ENCODE measurements at places on chromosomes 16 and 17.

DNA sequence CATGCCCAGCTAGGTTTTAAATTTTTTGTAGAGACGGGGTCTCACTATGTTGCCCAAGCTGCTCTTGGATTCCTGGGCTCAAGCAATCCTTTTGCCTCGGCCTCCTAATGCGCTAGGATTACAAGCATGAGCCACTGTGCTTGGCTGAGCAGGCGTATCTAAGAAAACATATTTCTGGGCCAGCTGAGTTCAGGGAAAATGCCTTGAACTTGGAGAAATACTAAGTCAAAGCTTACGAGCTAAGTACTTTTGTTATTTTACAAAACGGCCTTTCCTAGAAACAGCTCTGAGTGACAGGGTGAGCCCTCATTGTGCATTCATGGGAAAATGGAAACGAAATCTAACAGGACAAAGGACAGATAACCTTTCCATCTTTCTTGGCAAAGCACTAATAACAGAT lies 24.7 kb downstream of the DNAI2 start:
- no peak for DNase-seq

GRCh38 chr17:39666601-39667261 lies 1.5 kb upstream of the PNMT start:
- no peak for DNase-seq

- no peak for DNase-seq
Measured at GRCh38 chr17:33651686-33652085, 358.6 kb upstream of the ASIC2 start.

GRCh38 chr17:159609-160008 lies 21.8 kb downstream of the DOC2B start:
- no peak for DNase-seq

- no peak for DNase-seq
Measured at GRCh38 chr16:57178793-57179212, 7.0 kb downstream of the PSME3IP1 start.

GRCh38 chr16:10625595-10626357 lies 45.4 kb upstream of the EMP2 start:
- DNase-seq = no peak

GRCh38 chr16:12573730-12574383 lies 229.8 kb downstream of the CPPED1 start:
- peak; percentile 72 for DNase-seq

- no peak for DNase-seq
Measured at GRCh38 chr16:57401943-57402640, 2.5 kb upstream of the CCL17 start.

GRCh38 chr17:69466905-69467667 lies 52.6 kb downstream of the MAP2K6 start:
- DNase-seq = no peak

- DNase-seq = no peak
Measured at GRCh38 chr17:65246252-65246651, 109.1 kb downstream of the RGS9 start.

DNA sequence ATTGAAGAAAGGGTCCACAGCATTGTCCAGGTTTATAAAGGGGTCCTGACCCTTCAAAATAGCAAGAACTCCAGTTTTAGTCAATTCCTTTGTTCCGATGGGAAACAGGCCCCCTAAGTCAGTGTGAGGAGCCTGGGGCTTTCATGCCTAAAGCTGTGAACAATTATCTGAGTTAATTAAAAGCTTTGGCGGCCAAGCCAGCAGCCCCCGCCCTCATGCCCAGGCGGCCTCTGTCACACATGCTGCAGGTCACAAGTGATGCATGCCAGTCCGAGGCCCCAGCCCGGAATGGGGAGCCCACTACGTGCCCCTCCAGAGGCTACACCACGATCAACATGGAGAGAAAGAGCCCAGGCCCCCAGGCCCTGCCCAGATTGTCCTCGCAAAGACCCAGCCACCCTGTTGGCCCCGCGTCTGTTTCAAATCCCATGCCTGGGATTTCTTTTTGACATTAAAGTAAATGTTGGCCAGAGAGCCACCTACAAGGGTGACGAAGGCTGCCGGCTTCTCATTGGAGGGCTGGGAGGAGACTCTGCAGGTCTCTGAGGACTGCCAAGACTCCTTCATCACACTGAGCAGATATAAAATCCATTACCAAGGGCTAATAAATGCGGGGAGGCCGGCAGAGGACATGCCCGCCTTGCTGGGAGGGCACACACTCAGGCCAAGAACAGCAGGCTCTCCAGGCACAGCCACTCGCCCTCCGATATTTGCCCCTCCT lies 14.5 kb upstream of the PITPNM3 start:
- no peak for DNase-seq

DNA sequence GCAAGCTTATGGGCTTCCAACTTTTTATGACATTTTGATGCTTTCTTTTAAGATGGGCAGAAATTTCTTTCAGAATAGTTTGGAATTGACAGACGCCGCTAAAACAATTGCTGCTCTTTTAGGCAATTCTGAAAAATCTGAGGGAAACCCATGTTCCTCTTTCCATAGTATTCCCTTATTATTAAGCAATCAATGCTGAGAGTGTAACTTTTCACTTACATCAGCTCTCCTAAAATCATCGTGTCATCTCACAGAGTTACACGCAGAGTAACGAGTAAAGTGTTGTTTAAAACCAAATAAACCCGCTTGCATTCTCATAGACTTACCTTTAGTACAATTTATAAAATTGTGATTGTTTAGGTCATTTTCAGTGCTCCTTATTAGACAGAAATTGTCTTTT lies 150.6 kb downstream of the MAF start:
- DNase-seq = no peak

- DNase-seq = no peak
Measured at GRCh38 chr16:84419730-84420129, 51.4 kb downstream of the ATP2C2 start.

GRCh38 chr17:30556374-30557332 lies 79.4 kb downstream of the GOSR1 start:
- no peak for DNase-seq

DNA sequence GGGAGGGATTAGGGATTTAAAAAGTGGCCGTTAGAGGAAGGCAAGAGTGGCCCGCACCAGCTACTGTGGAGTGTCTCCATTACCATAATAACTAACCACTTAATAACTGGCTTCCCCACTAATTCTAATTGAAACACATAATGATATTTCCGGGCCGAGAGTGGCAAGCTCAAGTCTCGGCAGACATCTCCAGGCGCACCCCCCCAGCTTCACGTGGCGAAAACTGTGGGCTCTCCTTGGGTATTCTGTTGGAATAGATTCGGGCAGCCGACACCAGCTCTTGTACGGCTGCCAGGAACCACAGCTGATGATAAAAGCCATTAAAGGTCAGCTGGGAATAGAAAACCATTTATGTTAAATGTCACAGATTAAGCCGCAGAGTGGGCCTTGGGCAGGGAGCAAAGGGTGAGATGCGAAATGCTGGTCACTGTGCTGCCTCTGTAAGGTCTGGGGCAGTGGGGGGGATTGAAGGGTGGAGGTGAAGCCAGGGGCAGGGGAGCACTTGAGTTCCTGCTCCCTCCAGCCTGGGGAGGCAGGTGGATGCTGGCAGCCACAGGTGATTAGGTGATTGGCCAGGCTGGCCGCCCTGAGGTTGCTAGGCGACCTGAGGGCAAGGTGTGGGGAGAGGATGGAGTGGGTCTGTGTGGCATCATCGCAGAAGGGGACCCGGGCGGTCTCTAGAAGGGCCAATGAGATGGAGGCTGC lies 115.6 kb upstream of the SDK2 start:
- DNase-seq = no peak

- no peak for DNase-seq
Measured at GRCh38 chr17:51005768-51006167, 114.9 kb downstream of the SPAG9 start.

DNA sequence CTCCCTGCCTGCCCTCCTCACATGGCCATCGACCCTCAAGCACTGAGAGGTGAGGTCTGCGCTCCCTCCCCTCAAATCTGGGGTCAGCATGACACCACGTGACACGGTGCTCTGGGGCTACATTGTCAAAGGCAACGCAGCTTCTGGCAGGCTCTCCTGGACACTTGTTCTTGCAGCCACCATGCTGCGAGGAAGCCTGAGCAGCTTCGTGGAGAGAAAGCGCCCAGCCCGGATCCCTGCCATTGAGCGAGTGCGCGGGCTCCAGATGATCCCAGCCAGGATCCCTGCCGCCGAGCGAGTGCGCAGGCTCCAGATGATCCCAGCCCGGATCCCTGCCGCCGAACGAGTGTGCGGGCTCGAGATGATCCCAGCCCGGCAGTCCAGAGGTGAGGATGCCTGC lies 70.9 kb upstream of the METRNL start:
- DNase-seq = no peak

- DNase-seq = no peak
Measured at GRCh38 chr16:52713740-52714139, 166.8 kb upstream of the TOX3 start.

GRCh38 chr16:10600782-10601443 lies 20.5 kb upstream of the EMP2 start:
- no peak for DNase-seq

DNA sequence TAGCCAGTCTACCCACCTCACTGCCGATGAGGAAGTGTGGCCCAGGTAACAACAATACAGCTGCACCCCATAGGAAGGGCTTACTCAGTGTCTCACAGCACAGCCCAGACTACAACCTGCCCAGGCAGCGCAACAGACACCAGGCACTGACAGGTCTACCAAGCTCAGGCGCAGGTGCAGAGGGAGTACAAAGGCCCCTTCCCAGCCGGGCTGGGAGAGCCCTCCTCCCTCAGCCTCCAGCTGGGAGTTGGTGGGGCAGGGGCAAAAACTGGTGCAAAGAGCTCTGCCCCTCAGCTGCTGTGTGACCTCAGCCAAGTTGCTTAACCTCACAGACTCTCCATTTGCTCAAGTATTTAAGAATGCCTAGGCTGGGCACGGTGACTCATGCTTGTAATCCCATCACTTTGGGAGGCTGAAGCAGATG lies 112.6 kb upstream of the LHX1 start:
- no peak for DNase-seq

- DNase-seq = no peak
Measured at GRCh38 chr16:17469011-17469740, 1.6 kb downstream of the XYLT1 start.

- no peak for DNase-seq
Measured at GRCh38 chr17:9484789-9485188, 90.8 kb downstream of the STX8 start.

GRCh38 chr16:58661199-58661830 lies 23.3 kb downstream of the SLC38A7 start:
- no peak for DNase-seq

DNA sequence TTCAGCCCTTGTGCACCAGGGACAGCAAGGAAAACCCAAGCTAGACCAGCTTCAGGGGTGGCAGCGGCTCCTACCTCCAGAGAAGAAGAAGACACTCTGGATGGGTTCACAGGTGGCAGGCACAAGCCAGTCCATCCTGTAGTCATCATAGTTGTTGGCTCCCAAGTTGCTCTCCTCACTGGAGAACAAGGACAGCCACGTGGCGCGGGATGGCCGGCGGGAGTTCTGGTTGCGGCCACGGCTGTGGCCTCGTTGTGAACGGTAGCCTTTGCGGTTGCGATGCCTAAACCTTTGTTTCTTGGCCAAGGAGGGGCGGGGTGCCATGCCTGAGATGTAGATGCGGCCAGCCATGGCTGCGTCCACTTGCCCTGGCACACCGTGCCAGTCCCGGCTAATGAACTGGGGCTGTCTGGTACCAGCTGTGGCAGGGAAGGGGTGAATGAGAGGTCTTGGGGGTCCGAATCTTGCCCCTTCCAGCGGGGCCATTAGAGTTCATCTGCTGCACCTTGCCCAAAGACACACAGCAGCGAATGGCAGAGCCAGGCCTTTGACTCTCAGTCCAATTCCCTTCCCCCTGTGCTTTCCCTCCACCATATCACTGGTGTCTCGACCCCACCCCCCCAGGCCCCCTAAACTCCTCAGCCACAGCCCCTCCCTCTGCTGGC lies 2.3 kb downstream of the VTN start:
- DNase-seq = no peak

GRCh38 chr16:72878301-72879269 lies 169.3 kb downstream of the ZFHX3 start:
- no peak for DNase-seq

DNA sequence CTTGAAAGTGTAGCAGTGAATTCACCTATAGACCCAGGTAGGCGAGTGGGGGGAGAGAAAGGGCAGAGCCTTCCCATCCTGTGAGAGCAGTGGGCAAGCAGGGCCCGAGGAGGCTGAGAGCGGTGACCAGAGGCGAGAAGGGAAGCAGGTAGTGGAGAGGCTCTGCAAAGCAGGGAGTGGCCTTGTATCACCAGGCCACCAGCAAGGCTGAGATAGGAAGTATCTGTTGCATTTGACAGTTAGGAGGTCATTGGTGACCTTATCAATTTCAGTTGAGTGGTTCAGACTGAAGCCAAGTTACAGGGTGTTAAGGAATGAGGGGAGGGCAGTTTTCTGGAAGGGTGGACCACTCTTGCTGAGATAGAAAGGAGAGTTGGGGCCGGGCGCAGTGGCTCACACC lies 10.7 kb upstream of the HSD3B7 start:
- DNase-seq = no peak

GRCh38 chr16:18013863-18014262 lies 322.7 kb downstream of the NPIPA8 start:
- no peak for DNase-seq

GRCh38 chr17:63928172-63928666 lies 3.9 kb downstream of the CD79B start:
- DNase-seq = no peak

- DNase-seq = no peak
Measured at GRCh38 chr17:47223007-47223406, 13.9 kb downstream of the MYL4 start.

DNA sequence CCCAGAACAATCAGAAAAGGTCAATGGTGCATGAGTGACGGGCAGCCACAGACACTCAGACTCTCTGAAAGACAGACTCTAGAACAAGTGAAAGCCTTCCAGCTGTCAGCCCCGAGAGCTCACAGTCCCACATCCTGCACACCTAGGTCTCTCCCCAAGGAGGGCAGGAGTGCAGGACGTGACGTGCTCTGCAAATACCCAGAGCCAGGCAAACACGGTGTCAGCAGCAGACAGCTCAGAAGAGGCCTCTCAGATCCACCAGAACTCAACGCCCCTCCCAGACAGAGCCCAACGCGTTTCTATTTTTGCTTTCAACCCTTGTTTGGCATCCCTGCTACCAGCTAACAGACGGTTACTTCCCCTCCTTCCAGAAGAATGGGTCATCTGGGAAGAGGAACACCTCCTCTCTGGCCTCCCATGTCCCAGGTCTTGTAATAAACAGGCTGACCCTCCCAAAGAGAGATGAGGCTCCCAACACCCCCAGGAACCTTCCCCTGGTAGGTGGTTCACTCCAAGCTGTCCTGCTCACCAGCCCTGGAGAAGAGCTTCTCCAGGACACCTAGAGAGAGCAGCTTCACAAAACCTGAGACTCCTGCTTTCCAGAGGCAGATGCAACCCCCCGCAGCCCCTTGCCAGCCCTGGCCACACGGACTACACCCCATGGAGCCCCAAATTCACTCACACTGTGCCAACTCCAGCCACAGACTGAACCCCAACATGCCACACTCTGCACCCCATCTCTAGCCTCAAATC lies 7.6 kb downstream of the PITPNM3 start:
- DNase-seq = no peak

- no peak for DNase-seq
Measured at GRCh38 chr16:48317614-48318315, 67.4 kb downstream of the SIAH1 start.
